GM12865 (cell line): ENCODE measurements at places on chromosomes 5 and 9.

DNA sequence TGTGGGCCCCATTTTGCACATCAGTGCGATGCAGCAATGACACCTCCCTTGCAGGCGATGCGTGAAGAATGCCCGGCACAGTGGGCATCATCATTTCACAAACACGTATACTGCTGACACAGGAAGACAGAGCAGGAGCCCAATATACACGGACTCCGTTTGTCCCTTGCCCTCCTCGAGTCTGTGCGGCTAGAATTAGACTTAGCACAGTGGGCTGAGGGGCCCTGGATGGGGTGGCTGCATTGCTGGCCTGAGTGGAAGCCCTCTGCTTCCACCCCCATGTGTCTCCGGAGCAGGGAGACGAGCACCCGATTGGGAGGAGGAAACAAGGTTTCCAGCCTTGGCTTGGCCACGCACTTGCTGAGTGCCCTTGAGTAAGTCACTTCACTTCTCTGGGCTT is 40.8 kb downstream of the GSN start:
- DNase-seq = no peak

DNA sequence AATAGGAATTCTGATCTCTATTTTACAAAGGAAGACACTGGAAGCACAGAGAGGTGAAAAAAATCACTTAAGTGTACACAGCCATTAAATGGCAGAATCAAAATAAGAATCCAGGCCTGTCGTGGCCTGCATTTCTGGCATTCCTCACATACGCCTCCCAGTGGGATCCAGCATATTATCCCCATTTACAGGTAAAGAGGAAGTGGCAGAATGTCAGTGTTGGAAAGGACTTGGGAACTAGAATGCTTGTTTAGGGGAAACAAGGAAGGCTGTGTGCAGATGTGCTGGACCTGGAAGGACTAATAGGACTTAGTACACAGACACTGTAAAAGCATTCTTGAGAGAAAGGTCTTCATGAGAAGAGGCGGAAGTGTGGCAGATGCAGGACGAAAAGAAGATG is 241.8 kb downstream of the TRIM32 start:
- DNase-seq = no peak

GRCh38 chr9:116027096-116027495 is 126.5 kb upstream of the PAPPA start:
- DNase-seq = no peak

DNA sequence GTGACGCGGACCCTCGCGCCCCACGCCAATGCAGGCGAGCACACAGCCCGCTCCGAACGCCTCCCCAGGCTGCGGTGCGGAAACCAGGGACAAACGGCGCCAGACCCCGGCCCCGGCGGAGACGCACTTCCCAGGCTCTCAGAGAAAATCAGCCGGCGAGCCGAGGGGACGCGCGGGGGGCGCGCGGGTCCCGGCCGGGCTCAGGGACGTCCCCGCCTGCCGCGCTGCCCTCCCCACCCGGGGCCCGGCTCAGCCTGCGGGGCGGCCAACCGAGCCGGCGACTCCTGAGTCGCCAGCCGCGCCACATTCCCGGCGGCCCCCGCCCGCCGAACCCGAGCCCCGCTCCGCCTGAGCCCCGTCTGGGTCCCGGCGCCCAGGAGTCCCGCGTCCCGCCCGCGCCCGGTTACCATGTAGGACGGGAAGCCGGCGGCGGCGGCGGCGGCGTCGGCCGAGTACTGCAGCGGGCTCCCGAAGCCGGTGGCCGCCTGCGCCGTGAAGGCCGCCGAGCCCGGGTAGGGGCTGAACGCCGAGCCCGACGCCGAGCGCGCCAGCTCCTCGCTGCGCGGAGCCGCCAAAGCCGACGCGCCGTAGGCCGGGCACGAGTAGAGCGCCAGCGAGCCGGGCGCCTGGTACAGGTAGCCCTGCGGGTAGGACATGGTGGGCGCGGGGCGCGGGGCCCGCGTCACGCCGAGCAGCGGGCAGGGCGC is 566 bp downstream of the IRX2 start:
- no peak for DNase-seq

- DNase-seq = no peak
Measured at GRCh38 chr5:38905516-38905915, 59.7 kb downstream of the OSMR start.

DNA sequence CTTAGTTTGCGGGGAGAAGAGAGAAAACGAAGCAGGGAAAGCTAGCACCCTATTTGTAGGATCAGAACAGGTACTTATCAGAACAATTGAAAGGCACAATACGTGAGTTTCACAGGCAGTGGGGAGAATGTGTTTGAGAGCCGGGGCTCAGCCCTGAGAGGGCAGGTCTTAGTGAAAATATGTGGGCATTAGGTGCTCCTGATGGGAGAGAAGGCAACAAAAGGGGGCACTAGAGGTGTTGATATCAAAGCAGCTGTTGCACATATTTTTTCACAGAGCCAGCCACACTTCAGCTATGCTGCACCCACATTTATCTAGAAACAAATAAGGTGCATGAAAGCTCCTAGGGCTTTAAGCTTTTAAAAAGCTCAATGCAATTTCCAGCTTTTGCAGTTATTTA is 99.7 kb upstream of the MAN2A1 start:
- DNase-seq = peak; percentile 2

DNA sequence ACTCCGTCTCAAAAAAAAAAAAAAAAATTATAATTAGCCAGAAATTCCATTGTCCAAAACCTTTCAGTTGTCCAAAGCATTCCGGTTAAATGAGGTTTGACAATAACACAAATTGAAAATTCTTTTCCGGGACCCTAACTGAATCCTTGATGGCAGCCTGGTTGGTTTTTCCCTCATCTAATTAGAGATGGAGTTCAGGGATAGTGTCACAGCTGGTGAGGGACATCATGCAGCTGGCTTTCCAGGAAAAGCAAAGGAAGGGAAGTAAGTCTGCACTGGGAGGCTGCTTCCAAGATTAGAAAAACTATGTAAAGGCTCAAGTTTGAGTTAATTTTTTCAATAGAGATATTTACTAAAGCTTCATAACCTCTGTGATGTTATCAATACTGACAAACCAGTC is 195.4 kb downstream of the ADAMTS12 start:
- DNase-seq = no peak

DNA sequence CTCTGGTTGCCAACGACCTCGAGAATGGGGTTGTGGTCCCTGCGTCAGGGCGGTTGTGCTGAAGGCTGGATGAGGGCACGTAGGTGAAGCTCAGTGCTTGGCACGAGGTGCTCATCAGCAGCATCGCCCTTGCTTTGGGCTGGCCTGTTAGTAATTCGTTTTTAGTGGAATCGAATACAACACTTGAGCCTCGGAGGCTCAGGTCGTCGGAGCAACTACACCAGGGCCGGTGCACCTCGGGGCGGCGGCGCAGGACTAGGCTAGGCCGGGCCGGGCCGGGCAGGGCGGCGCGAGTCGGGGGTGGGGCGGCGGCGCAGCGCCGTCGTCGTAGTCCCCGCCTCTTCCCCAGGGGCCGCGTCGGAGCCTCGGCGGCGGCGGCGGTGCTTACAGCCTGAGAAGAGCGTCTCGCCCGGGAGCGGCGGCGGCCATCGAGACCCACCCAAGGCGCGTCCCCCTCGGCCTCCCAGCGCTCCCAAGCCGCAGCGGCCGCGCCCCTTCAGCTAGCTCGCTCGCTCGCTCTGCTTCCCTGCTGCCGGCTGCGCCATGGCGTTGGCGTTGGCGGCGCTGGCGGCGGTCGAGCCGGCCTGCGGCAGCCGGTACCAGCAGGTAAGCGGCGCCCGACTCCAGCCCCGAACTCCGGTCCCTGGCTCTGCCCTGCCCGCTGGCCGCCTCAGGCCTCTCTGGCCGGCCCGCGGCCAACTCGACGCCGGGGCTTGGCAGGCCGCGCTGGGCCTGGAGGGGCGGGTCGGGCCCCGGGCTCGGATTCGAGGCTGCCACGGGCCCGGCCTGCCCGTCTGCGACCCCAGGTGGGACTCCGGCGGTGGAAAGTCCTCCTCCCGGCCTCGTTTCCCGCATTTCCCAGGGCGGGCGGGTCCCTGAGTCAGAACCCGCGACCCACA is at the start of gene NDFIP1:
Gene NDFIP1, plus strand, starts transcription at position 348 of the 899 bp plus-strand sequence. Its CDS starts 196 bp downstream, at position 544.
- DNase-seq = peak; percentile 83

- no peak for DNase-seq
Measured at GRCh38 chr5:178580271-178580955, 9.8 kb downstream of the COL23A1 start.

- no peak for DNase-seq
Measured at GRCh38 chr5:84433461-84433860, 48.8 kb upstream of the EDIL3 start.

- no peak for DNase-seq
Measured at GRCh38 chr9:78053627-78054026, 22.0 kb upstream of the GNAQ start.

DNA sequence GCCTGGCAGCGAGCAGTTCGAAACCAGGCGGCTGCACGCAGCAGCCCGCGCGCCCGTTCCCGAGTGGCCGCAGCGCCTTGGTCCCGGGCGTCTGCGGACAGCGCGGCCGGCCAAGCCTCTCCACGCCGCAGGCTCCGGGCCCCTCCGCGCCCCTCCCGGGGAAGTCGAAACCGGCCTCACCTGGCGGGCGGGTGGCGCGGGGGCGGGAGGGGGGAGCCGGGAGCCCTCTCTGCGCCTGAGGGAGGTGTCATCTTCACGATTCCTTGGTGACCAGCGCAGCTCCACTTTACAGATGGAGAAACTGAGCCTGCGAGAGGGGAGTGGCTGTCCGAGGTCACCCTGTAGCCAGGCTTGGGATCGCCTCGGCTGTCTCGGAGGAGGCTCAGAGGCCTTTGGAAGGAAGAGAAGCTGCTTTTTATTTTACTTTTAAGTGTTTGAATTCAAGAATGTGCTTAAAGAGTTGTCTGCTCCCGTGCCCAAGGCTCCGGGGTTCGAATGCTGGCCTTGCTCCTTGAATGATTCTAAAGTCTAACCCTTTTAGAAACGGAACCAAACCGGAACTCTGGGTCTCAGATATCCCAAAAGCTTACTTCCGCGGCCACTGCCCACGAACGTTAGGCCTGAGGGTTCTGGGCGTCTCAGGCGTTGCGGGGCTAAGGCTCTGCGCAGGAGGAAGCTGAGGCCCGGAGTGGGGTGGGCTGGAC is 662 bp downstream of the SUSD3 start:
- DNase-seq = peak; percentile 57

- no peak for DNase-seq
Measured at GRCh38 chr9:77708064-77708815, 60.1 kb upstream of the GNA14 start.

- DNase-seq = no peak
Measured at GRCh38 chr9:93960221-93960970, 5.2 kb upstream of the BARX1 start.

DNA sequence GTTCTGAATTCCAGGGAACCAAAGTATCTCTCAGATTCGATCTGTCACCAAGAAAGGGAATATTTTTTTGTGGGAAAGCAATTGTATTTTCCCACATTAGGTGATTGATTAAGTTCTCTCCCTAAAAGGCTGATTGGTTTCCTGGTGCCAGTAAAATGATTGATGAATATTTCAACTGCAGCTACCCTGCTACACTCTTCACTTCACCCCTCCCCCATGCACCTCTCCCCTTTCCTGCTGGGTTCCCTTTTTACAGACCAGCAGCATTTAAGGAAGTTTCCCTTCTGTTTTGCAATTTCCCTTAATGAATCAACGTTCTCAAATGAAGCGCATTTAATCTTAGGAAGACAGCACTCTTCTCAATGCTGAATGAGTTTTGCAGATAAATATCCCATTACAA is 13.1 kb downstream of the NR6A1 start:
- DNase-seq = no peak

DNA sequence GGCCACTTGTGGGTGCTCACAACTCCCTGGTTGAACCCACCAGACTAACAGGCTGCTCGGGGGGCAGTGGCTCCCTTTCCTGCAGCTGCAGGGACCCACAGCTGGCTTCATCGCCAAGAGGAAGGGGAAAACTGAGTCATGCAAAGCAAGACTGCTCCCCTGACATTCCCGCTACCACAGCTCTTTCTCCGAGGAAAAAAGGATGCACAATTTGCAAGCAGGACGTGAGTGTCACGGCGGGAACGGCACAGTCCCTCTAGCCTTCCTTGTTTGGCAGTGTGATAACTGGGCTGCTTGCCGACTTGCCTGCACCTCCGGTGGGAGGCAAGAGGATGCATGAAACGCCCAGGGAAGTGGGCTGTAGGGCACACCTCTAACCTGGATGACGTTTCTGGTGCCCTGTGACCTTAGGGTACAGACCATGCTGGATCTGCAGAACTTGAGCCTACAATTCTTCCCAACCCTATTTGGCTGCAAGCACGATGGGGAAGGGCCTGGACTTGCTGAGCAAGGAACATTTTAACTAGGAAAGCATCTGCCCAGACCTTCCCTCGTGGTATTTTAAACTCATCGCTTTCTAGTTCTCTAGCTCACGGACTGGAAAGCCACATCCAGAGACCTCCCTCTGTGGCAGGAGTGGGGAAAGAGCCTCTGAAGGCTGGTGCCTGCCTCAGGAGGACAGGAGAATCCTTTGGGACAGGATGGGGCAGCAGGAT is 7.8 kb downstream of the SH3PXD2B start:
- DNase-seq = no peak

- DNase-seq = no peak
Measured at GRCh38 chr9:17630531-17630949, 51.7 kb downstream of the SH3GL2 start.

DNA sequence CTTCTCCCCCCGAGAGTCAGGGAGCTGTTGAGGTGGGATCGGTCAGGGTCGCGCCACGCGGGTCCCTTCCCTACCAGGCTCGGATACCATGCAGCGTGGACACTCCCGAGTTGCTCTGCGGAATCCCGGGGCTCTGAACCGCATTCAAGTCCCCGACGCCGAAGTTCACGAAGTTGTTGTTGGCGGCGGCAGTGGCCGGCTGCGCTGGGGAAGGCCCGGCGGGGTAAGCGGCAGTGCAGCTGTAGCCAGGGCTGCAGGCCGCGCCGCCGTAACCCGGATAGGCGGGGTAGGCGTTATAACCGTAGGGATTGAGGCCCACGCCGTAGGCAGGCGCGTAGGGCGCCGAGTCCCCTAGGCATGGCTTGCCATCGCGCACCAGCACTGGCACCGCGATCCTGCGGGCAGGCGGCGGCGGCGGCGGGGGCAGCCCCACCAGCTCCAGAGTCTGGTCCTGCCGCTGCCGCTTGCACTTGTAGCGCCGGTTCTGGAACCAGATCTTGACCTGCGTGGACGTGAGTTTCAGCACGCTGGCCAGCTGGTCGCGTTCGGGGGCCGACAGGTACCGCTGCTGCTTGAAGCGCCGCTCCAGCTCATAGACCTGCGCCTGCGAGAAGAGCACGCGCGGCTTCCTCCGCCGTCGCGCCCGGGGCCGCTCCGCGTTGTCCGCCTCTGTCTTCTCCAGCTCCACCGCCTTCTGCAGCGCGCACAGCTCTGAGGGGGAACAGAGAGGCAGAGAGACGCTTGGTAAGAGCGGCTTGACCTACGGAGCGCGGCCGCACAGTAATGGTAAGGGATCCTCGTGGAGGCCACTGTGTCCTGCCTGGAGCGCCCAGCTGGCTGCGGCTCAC is 2.3 kb downstream of the NKX2-5 start:
- DNase-seq = no peak

- no peak for DNase-seq
Measured at GRCh38 chr9:81535542-81536241, 153.7 kb downstream of the TLE1 start.

DNA sequence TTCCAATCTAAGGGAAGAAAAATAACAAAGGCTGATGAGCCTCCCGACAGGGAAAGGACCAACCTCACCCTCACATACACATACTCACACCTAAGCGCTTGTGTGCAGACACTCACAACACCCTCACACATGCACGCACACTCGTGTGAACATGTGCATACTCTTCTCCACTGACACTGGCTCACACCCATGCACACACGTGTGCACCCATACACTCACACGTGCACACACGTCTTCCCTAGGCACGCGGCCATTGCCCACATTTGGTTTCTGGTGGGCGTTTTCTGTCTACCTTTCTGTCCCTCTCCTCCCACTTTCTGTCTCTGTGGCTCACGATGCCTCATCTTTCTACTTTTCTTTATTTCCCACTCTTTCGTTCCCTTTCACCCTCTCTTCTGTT is 169.7 kb upstream of the MVB12B start:
- no peak for DNase-seq

- no peak for DNase-seq
Measured at GRCh38 chr5:125186911-125187375, 440.5 kb upstream of the ZNF608 start.
